ENCODE measurements at places on chromosomes 6 and 20.
A peak's percentile ranks its signal among the peaks of the same experiment; 100 is the strongest.

GRCh38 chr6:81589465-81590313, 162.8 kb downstream of the TENT5A start:
- DNase-seq: no peak

DNA sequence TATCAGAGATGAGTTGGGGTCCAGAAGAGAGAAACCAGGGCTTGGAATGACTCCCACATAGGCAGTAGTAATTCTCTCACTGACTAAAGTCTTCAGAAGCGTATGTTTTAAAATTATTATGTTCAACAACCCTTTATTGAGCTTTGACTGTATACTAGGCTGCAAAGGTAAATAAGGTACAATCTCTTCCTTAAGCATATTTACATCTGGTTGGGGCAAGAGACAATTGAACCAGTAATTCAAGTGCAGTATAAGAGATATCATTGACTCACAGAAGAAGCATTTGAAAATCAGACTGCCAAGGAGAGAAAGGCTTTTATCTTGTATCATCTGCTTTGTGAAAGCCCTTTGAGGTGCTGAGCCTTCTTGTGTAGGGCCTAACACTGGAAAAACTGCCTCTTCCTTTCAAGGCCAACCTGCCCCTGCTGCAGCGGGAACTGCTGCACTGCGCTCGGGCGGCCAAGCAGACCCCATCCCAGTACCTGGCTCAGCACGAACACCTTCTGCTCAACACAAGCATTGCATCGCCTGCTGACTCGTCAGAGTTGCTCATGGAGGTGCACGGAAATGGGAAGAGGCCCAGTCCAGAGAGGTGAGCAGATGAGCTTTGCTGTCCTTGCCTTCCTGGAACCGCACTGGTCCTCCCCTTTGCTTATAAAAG, 39.3 kb upstream of the C20orf144 start:
- no peak for DNase-seq

DNA sequence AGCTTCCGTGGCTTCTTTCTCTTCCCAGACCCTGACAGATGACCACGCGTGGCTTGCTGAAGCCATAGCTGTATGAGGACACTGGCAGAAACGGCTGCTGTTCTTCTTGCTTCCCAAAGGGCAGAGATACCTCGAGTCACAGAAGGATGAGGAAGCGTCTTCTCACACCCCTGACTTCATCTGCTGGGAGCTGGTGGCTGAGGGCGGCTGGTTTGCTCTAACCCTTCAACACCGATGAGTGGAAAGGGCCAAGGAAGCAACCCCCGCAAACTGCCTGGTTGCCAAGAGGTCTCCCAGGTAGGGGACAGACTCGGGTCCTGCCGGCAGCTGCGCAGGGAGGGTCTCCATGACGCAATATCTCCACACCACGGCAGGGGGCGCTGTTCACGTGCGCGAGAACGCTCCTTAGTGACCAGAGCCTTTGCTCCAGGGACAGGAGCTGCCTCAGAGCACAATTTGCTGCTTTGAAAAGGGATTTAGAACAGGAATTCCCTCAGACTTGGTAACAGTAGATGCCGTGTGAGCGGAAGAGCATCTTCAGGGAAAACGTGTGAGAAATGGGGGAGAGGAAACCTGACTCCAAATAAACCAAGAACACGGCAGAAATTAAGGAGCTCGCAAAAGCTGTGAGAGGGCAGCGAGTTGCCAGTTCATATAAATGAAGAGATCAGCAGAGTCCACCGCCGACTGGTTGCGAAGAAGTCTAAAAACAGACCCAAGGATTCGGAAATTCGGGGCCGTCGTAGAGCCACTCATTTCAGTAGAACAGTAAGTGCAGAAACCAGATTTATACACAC, 80.2 kb downstream of the ERMARD start:
- peak; percentile 84 for DNase-seq

DNA sequence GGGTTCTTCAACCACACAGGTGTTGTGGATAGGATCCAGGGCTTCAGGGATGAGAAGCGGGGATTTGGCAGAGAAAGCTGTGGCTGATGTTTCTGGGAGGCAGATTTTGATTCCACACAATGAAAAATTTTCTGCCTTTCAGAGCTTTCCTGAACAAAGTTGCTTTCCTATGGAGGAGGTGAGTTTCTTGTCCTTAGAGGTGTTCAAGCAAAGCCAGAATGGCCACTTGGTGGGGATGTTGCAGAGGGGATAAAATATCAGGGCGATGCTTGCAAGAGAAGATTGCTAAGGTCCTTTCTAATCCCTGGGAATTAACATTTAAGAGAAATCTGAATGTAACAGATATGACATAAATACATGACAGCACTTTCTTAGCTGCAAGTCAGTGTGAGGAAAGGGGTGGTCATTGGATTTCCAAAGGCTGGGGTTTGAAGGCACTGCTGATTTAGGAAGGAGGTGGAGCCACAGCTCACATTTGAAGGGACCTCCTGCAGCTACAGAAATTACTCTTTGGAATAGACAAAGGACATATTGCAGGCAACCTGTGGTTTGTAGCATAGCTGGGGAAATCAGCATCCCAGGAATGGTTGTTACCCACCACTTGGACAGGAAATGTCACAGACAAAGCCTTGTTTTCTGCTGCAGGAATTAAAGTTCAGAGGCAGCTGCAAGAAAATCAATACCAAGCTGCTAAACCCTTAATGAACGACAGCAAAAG, 271.1 kb upstream of the CHD6 start:
- no peak for DNase-seq

- no peak for DNase-seq
Measured at GRCh38 chr6:89346433-89346832, 6.1 kb downstream of the UBE2J1 start.

DNA sequence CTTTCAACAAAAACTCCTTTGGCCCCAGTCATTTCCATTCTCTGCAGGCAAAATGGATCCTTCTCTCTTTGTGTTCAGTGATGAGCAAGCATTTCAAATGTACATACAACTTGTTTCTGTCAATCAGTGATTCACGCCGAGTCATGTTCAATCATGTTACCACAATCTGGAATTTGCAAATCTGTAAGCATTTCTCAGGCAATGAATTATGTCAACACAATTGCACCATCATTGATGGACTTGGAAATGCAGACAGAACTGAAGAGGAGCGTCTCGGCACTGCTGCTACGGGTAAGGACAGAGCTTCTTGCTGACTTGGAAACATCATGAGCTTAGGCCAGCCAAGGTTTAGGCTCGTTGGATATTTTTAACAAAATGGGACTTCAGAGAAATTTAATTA, 132.8 kb upstream of the AGPAT4 start:
- no peak for DNase-seq

DNA sequence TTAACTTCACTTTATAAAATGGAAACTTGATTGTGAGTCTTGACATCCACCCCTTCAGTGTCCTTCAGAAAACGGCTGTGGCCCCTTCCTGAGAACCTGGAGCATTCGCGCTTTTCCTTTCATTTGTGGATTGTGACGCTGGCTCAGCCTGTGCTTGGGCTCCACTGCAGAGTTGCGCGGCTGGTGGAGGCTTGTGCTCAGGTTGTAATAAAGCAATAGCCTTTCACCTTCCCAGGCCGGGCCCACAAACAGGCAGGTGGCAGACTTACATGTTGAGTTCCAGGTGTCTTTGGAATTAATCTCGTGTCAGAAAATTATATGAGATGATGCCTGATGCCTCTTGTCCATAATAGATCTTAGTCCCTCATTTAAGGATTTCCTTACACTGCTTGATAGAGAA, 199.9 kb downstream of the CDH4 start:
- no peak for DNase-seq

DNA sequence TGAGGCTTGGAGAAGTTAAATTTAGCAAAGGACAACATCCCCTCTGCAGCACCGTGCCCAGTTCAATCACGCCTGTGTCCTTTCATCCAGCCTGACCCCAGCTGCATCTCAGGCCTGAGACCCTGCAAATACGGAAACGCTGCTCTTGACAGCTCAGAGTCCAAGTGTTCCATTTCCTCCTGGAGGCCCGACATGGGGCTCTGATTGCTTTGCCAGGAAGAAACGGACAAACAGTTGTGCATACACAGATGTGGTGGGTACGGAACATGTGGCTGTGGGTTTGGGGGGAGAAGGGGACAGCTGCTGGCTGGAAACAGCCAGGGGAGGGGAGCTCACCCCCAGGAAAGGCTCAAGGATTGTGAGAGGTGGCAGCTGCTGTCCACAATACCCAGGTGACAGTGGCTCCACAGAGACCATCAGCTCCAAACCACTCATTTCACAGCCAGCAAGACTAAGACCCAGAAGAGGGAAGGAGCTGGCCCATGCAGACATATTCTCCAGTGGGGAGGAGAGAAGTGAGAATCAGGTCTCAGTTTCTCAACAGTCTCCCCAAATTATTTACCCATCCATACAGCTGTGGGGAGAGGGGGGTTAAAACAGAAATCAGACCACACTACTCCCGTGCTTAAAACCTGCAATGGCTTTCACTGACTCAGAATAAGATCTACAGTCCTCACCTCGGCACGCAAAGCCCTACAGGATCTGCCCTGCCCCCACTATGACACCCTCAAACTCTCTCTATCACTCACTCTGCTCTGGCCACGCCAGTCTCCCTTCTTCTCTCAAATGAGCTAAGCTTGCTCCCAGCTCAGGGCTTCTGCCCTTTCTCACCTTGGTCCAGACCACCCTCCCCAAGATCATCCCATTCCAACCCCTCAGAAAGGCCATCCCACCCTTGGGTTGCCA, 89.1 kb downstream of the PREX1 start:
- peak; percentile 84 for DNase-seq

- DNase-seq: no peak
Measured at GRCh38 chr20:25280051-25280573, 32.2 kb downstream of the PYGB start.

GRCh38 chr6:22751223-22751622, 181.9 kb downstream of the HDGFL1 start:
- no peak for DNase-seq

DNA sequence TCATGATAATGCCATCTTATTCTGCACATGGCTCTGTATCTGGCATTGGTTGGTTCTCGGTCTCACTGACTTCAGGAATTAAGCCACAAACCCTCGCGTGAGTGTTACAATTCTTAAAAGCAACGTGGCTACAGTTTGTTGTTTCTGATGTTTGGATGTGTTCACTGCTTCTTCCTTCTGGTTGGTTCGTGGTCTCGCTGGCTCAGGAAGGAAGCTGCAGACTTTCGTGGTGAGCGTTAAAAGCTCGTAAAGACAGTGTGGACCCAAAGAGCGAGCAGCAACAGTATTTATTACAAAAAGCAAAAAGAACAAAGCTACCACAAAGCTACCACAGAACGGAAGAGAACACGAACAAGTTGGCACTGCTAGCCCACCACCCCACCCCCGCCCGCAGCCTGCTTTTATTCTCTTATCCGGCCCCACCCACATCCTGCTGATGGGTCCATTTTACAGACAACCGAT, 51.1 kb downstream of the MYLIP start:
- DNase-seq: peak; percentile 32

DNA sequence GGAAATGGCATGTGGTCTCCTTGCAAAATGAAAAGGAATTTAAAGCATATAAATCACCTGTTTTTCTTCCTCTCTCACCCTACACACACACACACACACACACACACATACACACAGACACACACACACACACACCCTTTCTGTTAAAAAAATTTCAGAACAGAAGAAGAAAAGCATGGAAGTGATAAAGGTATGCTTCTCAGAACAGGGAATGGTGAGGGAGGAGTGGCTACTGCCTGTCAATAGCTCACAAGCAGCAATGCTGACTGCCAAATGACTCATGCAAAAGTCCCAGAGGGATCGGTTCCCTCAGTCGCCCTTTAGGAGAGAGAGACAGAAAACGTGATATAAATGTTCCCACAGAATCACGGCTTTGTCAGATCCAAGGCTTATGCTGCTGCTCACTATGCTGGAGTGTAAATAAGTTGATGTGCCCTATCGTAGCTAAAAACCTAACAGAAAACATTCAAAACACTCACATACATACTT, 102.6 kb downstream of the IBTK start:
- DNase-seq: no peak
